ENCODE measurements at places on chromosomes 3 and 15. TPM values are rescaled to one million over a fixed set of nuclear protein-coding genes. Genes with fewer than 3 reads are reported as not detected.

DNA sequence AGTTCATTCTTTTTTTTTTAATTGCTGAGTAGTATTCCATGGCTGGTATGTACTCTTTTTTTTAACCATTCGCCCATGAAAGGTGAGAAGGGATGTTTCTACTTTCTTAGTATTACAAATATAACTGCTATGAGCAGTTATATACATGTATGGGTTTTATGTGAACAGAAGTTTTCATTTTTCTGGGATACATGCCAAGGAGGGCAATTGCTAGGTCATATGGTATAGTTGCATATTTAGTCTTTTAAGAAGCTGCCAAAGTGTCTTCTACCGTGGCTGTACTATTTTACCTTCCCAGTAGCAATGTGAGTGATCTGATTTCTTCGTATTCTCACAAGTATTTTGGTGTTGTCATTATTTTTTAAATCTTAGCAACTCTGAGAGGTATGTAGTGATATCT lies 11.2 kb upstream of the KLHL40 start:
- H3K4me3 ChIP-seq, result no peak overlapping the region
- H3K36me3 ChIP-seq, result peaks cover 23% of the 10 kb centered on the region
- no peak overlapping the region for H3K27ac ChIP-seq
- peaks cover 30% of the 10 kb centered on the region for H3K27me3 ChIP-seq
- H3K4me1 ChIP-seq, result no peaks in the 10 kb centered on the region

- H3K36me3 ChIP-seq, result no peaks in the 10 kb centered on the region
- no peak for DNase-seq
- no peak overlapping the region for H3K27ac ChIP-seq
- no peaks in the 10 kb centered on the region for H3K4me1 ChIP-seq
Observed at GRCh38 chr3:81958972-81959640, 197.7 kb upstream of the GBE1 start.

DNA sequence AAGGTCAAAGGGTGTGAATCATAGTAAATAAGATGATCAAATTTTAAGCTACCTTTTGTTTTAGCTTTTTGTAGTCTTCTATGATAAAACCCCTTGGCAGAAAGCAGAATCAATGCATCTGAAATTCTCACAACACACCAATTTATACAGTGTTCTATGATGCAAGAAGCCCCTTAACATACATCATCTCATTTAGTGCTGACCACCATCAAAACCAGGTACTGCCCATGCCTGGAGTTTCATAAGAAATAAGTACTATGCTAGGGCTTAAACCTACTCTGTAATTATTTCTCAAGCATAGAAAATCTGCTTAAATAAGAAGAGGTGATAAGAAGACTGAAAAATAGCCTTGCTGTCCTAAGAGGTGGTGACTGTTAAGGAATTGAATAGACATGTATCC lies 67.6 kb downstream of the NBEAL2 start:
- peaks cover 6% of the 10 kb centered on the region for H3K4me1 ChIP-seq
- no peaks in the 10 kb centered on the region for H3K27me3 ChIP-seq
- H3K27ac ChIP-seq, result peak overlapping the region; percentile 60
- DNase-seq, result no peak
- H3K4me3 ChIP-seq, result no peak overlapping the region

GRCh38 chr3:150609988-150610387 lies 6.9 kb downstream of the SELENOT start:
- no peaks in the 10 kb centered on the region for H3K27me3 ChIP-seq
- H3K36me3 ChIP-seq, result peaks cover 17% of the 10 kb centered on the region
- H3K4me3 ChIP-seq, result peak overlapping the region; percentile 48
- peaks cover 80% of the 10 kb centered on the region for H3K4me1 ChIP-seq
- no peak for DNase-seq

- H3K4me3 ChIP-seq, result no peak overlapping the region
- no peaks in the 10 kb centered on the region for H3K27me3 ChIP-seq
- H3K4me1 ChIP-seq, result peaks cover 20% of the 10 kb centered on the region
- H3K27ac ChIP-seq, result no peak overlapping the region
- no peak for DNase-seq
Observed at GRCh38 chr3:32109256-32109655, 2.8 kb downstream of the GPD1L start.

The GNAT1 gene
- polyA plus RNA-seq, result not detected

The TRANK1 gene
- 22.1 TPM for polyA plus RNA-seq

The DPPA2 gene
- not detected for polyA plus RNA-seq

The SAMD7 gene
- polyA plus RNA-seq, result not detected

Measured in naive B cell (primary cell).